Epithelial cell of esophagus (primary cell): ENCODE measurements at places on chromosomes 13 and 19.
A peak's percentile ranks its signal among the peaks of the same experiment; 100 is the strongest.

GRCh38 chr13:44147648-44148047, 226.0 kb upstream of the SERP2 start:
- DNase-seq = no peak

DNA sequence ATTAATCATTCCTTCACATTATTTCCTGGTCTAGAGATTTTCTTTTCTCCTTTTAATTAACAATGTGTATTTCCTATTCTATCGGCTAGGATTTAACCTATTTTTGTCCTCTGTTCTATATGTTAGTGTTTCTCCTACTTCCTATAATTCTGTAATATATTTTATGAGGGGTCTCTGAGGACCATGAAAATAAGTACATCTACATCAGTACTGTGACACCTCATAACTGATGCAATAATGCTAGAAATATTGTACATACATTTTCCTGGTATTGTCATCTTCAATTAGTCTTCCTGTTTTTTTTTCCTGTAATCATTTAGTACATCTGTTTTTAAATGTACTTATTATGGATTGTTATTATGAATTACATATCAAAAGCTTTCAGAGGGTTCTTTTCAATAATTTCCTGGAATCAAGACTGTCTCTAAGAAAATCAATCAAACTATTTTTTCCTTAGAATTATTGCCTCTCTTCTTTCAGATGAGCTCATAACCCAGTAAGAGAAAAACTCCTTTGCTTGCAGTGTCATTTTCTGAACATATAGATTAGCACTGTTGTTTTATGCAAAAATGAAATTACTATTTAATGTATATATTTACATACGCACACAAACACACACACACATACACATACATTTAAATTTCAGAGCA, 1004.3 kb downstream of the SLITRK5 start:
- no peak for DNase-seq

- no peak for DNase-seq
These were observed 11.2 kb upstream of the AKAP8 start for GRCh38 chr19:15390814-15391213.

DNA sequence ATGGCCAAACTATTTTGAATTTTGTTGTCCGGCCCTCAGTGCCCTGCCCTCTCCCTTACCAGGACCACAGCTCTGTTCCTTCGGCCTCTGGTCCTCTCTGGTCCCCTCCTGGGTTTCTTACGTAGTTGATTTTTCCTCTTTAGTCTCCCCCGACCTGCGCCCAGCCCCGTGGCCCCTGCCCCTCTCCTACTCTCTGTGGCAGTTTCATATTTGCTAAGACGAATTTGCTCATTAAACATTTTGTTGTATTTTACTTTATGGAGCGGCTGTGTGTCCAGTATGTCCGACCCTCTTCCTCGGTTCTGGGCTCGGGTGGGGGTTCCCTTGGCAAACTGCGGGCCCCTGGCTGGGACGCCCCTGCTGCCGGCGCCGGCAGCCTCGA, 576 bp upstream of the EPN1 start:
- DNase-seq = no peak

- peak; percentile 75 for DNase-seq
These were observed 60.4 kb downstream of the SLITRK6 start for GRCh38 chr13:85738696-85739320.

DNA sequence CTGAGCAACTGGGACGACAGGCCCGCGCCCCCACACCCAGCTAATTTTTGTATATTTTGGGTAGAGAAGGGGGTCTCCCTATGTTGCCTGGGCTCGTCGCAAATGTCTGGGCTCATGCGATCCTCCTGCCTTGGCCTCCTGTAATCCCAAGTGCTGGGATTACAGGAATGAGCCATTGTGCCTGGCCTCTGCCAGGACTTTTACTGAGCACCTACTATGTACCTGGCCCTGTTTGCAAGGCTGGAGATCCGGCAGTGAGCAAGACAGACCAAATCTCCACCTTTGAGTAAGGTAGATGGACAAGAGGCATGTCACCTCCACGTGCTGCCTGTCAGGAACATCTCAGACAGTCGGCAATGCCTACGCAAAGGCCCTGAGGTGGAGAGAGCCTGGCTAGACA, 6.9 kb downstream of the FKBP8 start:
- no peak for DNase-seq

DNA sequence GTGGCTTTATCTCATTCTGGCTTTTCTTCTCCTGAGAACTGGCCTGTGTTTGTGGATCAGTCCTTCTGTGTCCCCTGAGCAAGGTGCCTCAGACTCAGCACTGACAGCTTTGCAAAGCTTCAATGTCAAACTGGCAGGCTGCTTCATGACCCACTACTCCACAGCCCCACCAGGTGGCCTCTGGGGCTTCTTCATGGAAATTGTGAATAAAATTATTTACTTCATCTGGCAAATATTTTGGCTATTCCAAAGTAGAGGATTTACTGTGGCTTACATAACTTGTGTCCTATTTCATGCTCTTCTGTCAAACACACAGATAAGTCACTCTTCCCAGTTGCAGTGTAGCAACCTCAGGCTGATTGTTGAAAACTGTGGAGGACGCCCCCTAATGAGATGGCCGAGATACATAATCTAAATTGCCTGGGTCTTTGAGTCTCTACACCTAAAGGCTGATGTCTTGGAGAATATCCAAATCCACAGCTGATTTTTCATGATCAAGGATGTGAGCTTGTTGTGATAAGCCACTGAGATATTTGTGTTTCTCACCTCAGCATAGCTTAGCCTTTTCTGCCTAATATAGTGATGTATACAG, 721.9 kb upstream of the SLC10A2 start:
- DNase-seq = peak; percentile 9

DNA sequence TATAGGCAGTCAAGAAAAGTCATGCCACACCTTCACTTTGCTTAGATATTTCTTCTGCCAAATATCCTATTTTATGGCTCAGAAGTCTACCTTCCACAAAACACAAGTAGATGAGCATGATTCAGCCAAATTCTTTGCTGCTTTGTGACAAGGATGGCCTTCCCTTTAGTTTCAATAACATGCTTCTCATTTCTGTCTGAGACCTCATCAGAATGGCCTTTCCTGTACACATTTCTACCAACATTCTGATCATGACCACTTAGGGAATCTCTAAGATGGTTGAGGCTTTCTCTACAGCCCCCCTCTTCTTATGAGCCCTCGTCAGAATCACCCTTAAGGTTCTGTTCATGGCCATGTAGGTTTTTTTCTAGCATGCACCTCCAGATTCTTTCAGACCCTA, 96.2 kb downstream of the COL4A2 start:
- no peak for DNase-seq

- no peak for DNase-seq
These were observed 598.1 kb downstream of the TBC1D4 start for GRCh38 chr13:74883834-74884233.

GRCh38 chr19:11382898-11383705, 1.0 kb downstream of the EPOR start:
- DNase-seq = peak; percentile 30

DNA sequence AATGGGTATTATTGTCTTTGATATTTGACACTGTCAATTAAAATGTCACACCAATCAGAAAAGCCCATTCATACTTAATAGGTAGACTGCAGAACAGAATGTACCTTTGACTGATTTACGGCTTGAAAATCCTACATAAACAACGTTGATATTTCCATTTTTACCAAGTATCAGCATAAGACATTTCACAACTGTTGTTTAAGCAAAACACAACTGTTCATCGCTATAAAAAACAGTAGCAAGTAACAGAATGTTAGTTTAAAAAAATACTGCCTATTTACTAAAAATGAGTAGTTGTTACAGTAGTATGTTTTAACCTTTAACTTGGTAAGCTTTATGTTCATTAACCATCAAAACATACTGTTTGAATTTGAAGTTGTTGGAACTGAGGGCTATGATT, 1096.6 kb downstream of the PCDH17 start:
- DNase-seq = no peak

- DNase-seq = no peak
These were observed 398.9 kb downstream of the GPC6 start for GRCh38 chr13:93625536-93625935.

DNA sequence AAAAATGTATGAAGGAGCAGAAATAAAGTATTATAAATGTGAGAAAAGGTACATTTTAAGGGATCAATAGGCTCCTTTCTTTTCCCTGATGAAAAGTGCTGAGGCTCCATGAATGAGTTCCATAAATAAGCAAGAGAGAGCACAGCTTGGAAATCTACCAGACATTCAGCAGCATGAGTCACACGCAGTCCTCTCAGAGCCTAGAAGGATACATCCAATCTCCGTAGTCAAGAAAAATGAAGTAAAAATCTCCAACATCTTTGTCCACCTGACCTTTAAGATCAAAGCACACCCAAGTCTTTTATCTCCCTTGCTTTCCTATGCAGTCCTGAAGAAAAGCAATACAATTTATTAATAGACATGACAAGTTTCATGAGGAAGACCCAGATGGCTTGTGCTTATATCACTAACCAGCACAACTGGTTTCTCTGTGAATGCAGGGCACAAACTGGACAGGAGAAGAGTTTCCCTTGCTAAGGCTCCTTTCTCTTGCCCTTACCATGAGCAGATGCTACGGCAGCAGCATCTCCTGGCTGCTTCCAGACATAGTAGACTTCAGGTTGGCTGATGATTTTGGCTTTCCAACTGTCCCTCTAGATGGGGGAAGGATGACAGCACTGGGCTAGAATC, 730.8 kb downstream of the EFNB2 start:
- peak; percentile 57 for DNase-seq

- DNase-seq = no peak
These were observed 726.4 kb upstream of the PCDH20 start for GRCh38 chr13:62142048-62142447.

GRCh38 chr13:49213997-49214916, 5.9 kb upstream of the MLNR start:
- no peak for DNase-seq

GRCh38 chr13:94433055-94433961, 46.2 kb downstream of the DCT start:
- DNase-seq = peak; percentile 34

DNA sequence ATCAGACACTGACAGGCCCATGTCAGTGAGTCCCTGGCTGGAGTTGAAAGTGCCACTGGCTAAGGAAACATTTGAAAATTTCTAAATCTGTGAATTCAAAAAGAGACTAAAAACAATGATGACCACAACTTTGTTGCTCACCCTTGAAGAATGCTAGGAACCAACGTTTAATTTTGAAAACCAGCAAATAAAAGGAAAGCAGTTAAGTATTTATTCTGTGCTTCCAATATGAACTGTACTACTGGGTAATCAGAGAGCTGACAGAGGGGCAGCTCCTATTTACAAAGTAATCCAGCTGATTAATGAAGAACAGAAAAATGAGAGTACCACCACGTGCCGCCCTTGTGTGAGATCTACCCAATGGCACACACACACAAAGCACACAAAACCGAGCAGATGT, 44.7 kb upstream of the LATS2 start:
- no peak for DNase-seq

- DNase-seq = no peak
These were observed 739.9 kb upstream of the PRR20A start for GRCh38 chr13:56400774-56401173.

GRCh38 chr13:97974773-97975172, 21.3 kb downstream of the IPO5 start:
- DNase-seq = no peak

DNA sequence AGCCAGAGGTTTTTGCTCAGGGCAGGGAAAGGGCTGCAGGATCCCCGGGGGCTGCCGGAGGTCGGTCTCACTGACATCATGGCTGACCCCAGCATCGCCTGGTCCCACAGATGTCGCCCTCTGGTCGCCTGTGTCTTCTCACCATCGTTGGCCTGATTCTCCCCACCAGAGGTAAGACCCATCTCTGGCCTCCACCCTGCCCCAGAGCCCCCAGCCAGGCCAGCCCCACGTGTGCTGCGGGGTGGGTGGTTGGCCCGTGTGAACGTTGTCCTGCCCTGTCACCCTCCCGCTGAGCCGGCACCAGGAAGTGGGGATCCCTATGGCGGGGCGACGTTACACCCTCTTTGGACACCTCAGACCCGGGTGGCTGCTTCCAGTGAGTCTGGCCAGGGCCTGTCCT, 906 bp downstream of the FXYD5 start:
- no peak for DNase-seq

GRCh38 chr13:111337206-111337605, 16.8 kb downstream of the TEX29 start:
- peak; percentile 40 for DNase-seq

DNA sequence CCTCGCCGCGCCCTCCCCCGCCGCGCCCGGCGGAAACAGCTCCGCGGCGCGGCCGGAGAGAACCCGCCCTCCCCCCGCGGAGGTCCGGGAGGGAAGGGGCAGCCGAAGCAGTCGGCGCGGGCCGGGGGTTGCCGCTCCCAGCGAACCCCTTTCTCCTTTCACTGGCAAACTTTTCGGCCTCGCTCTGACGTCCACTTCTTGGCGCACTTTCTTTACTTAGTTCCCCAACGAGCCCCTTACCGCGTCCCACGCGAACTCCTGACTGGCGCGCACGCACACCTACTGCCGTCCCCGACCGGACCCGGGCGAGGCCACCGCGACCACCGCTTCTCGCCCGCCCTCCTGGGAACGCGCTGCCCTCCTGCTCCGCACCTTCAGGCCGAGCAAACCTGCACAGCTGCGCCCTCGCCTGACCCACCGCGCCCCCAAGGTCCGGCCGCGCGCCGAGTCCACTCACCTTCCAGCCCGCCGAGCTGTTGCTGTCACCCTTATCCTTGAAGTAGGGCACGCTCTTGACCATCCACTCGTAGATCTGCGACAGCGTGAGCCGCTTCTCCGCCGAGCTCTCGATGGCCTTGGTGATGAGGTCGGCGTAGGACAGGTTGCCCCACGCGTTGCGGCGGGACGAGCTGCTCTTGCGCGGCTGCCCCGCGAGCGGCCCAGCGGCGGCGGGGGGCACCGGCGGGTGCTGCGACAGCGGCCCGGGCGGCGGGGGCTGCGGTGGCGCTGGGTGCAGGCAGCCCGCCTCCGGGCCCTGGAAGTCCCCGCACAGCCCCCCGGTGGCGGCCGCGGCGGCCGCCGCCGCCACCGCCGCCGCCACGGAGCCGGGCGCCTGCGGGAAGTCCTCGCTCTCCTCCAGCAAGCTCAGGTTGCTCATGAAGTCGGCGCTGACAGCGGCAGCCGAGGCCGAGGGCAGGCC, 1.1 kb downstream of the FOXO1 start:
- peak; percentile 44 for DNase-seq

DNA sequence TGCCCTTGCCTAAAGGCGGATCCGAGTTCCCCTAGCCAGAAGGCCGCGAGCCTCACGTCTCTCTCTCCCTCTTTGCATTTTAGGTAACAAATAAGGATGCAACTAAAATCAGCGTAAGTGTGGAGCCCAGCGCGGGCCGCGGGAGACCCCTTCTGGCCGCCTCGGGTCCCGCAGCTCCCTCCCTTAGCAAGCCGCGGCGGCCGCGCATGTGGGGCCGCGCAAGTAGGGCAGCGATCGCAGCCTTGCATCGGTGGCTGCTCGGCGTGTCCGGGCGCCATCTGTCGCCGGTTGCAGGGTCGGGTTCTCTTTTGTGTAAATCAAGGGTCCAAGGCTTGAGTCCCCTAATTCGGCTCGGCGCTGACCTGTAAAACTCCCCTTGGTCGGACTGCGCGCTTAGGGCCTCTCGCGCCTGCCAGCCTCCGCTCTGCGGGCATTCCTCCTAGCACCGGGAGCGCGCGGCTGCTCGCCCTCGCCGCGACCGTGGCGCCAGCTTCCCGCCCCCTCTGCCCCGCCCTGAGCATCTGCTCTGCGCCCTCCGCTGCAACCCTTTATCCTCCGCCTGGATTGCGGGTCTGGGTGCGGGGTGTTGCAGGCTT, 2.7 kb downstream of the VSTM2B start:
- DNase-seq = peak; percentile 50
